ENCODE measurements at places on chromosomes 5 and 9. TPM values are rescaled to one million over a fixed set of nuclear protein-coding genes. Genes with fewer than 3 reads are reported as not detected.

DNA sequence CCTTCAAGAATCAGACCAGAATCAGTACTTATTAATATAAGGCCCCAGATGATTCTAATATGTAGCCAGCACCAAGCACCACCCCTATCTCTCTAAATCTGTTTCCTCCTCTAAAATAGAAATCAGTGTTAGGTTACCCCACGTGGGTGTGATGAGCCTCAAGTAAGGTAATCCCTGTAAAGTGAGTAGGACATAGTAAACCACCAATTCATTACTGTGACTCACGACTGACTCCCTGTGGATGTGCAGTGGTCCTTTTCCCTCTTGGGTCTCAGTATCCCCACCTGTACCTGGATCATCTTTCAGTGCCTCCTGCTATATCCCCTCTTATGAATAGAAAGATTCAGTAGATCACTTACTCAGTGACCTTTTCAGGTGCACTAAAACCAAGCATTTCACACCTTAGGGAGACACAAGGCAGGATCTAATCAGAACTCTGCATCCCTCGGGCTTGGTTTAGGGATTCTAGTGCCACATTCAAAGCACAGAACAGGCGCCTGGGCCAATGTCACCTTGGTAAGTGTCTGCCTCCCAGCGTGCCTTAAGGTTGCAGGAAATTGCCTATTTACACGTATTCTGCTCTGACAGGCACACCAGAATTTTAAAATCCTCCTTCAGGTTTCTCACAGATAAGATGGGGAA lies 12.2 kb upstream of the ALDH1B1 start:
- no peak for DNase-seq

- DNase-seq: no peak
These were observed 4.2 kb downstream of the ADAM19 start for GRCh38 chr5:157571357-157571827.

DNA sequence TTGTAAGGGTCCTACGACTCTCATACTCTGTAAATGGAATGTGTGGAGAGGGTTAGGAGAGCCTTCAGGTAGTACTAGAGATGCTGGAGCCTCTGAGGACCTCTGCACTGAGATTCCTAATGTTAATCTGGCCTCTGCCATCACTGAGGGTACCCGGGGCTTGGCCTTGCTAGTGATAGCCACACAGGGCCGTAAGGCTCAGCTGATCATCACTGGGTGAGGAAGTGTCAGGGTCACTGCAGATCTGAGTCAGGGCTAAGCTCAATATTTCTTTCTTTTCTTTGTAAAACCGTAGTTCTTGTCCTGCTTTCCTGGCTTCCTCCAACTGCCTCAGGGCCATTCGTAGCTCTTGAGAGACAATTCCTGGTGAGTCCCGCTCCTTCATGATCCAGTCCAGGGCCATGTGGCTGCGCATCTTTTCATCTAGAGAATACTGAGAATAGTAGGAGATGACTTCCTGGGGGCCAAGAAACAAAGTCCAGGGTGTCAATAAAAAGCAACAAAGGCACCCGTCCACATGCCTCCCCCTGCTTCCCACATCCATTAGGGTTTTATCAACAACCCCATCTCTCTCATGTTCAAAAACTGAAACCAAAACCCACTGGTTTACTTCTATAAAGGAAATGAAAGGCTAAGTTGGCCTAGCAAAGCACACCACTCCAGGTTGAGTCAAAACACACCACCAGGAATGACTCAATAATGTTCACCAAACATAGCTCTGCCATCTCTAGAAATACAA lies 47.7 kb downstream of the LIX1 start:
- DNase-seq: no peak

DNA sequence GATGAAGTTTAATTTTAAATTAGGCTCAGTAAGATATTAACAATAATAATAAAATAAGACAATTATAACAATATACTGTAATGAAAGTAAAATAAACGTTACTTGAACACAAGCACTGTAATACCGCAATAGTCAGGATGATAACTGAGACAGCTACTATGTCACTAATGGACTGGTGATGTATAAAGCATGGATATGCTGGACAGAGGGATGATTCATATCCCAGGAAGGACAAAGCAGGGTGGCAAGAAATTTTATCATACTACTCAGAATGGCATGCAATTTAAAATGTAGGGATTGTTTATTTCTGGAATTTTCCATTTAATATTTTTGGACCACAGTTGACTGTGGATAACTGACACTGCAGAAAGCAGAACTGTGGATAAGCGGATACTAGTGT lies 196.9 kb downstream of the VPS13A start:
- DNase-seq: no peak

DNA sequence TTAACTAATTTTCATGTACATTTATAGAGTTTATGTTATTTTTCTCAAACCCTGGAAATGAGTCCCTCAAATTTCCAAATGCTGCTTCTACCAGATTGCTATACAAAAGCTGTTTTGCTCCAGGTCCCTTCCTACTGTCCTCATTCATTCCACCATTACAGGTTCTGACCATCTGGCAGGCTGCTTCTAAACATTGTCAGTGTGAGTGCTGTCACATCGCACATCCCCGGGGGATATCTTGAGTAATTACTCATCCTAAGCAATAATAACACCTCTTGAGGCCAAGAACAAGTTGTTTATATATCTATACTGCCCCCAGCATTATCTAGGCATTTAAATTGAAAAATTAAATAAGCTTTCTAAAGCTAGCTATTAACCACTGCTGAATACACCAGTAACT lies 1675.3 kb upstream of the CDH6 start:
- no peak for DNase-seq

- DNase-seq: no peak
These were observed 7.3 kb downstream of the GDA start for GRCh38 chr9:72156586-72156985.

Gene MOB3B
- 25.4 TPM for polyA plus RNA-seq

Gene COL15A1
- 25.9 TPM for polyA plus RNA-seq

DNA sequence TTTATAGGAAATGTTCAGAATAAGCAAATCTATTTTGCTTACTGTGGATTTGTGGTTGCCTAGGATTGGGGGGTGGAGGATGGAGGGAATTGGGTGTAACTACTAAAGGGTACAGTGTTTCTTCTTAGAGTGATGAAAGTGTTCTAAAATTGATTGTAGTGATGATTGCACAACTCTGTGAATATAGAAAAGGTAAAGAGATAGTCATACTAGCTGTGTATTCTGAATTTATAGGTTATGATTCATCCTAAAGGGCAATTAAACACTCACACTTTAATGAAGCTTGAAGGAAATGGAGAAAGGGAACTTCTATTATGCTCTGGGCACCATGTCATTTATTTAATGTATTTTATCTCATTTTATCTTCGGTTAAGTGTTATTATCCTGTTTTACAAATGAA lies 9.9 kb downstream of the TXNDC8 start:
- no peak for DNase-seq

GRCh38 chr5:168054091-168054490 lies 237.4 kb upstream of the WWC1 start:
- DNase-seq: no peak

Gene AK8
- polyA plus RNA-seq: 4.5 TPM

DNA sequence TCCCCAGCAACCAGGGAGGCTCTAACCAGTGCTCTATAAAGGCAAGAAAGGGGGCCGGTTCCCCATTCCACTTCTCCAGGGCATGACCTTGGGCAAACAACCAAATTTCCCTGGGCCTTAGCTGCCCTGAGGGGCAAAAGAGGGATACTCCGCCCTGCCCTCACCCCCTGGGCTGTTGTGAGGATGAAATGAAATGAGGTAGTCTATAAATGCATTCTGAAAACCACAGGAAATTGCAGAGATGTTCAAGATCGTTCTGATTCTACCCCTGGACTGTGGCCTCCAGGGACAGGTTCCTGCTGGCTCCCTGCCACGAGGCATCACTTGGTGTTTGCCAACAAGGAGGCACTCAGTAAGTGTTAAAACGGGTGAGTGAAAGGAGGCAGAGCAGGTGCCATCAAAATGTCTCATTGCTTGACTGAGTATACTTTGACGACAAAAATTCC lies 5.7 kb downstream of the RAPGEF1 start:
- no peak for DNase-seq

DNA sequence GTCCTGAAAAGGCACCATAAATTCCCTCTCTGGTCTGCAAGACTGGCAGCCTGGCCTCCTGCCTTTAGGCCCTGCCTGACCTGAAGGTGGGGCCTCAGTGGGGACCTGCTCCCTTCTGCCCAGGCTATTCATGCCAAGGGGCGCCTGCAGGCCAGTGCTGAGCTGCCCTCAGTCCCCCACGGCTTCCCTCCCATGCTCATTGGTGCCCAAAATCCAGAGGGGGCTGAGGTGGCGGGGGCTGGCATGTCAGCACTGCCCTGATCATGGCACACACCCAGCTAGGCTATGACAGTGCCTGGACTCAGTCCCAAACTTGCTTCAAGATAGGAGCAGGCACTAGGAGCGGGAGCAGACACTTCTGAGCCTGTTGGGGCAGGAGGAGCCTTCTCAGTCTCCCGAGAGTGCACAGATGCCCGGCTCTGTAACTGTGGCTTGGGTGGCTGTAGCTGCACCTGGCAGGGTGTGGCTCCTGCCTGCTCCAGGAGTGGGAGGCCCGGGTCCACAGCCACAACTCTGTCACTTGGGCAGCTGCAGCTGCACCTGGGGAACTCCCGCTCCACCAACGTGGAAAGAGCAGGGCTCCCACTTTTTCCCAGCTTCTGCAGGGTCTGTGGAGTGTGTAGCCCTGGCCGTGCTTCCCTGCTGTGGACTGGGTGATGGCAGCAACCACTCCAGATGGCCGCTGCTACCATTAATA lies 49.0 kb downstream of the NDUFAF2 start:
- no peak for DNase-seq

DNA sequence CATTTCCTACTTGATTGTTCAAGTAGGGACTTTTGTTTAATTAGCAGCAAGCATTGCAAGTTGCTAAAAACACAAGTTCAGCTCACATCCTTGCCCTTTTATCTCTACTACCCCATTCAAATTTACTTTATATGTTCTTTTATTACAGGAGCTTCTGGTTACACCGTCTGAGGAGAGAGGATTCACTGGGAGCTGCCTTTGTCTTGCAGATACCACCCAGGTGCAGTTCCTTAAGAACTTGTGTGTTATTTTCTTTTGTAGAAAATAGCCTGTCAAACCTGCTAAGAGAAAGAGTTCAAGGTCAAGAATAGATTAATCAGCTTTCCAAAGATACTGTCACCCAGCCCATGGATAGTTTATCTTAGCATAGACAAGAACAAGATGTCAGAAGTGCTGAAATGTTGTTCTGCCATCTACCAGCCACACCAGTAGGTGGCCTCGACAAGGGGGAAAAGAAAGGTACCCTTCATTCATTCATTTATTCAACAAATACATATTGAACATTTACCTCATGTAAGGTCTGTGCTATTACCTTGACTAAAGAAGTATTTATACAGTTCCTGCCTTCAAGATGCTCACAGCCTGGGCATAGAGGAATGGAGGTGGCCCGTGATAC lies 750.3 kb downstream of the MAT2B start:
- no peak for DNase-seq

DNA sequence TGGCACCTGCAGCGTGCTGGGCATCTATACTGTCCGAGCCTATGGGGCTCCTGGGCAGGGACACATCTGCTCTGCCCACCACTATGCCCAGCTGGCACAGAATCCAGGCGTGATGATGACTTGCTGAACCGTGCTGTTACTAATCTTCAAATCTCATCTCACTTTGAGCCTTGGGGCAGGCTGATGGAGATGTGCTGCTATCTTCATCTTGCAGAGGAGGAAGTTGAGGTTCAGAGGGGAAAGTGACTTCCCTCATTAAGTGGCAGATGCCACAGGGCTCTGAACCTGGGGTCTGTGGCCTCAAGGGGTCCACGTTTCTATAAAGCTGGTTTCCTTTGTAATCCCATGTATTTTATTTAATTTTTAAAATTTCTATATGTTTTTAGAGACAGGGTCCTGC lies 4.7 kb downstream of the SLC2A6 start:
- no peak for DNase-seq

- DNase-seq: peak; percentile 7
These were observed 260.2 kb upstream of the NR4A3 start for GRCh38 chr9:99561509-99561917.

DNA sequence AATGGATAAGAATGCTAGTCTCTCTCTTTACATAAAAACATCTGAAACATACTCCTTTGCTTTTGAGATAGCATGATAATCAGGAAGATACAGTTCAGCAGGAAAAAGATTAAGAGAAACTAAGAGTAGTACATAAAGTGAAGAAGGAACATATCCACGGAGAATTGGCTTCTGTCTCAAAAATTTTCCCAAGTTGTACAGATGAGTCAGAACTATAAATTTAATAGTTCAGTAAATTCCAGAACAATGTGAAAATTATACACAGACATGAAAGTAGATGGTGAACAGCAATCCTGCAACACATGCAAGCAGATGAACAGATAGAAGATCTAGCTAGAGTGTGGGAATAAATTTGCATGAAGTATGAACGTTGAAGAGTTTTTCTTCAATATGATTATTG lies 691.4 kb upstream of the RIOK2 start:
- DNase-seq: no peak

Gene TLX3
- not detected for polyA plus RNA-seq

Gene OBP2B
- 0.32 TPM for polyA plus RNA-seq

Gene GLRX
- 72.0 TPM for polyA plus RNA-seq

DNA sequence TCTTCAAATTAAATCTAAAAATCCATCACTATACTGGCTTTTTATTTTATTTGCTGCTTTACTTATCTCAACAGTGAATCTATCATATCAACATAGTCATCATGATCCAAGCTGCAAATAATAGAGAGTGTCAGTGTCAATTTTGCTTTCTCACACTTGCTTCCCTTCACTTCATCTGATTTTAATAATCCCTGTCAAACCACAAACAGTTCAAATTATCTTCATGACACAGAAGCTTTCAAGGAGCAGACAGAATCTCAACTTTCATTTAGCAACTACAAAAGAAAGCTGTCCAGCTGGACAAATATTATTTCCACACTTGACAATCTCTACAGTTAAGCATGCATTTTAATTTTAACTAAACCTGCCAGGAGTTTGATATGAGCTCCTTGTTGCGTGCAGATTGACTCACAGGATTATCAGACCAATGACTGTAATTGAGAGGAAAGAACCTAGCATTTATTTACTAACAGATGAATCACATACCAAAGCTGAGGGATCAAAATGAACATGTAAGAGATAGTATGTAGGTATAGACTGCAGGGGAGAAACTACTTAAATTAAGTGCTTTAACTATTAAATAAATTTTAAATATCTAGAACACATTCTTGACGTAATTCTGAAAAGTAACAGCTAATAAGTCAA lies 56.0 kb downstream of the KIAA0825 start:
- DNase-seq: no peak

DNA sequence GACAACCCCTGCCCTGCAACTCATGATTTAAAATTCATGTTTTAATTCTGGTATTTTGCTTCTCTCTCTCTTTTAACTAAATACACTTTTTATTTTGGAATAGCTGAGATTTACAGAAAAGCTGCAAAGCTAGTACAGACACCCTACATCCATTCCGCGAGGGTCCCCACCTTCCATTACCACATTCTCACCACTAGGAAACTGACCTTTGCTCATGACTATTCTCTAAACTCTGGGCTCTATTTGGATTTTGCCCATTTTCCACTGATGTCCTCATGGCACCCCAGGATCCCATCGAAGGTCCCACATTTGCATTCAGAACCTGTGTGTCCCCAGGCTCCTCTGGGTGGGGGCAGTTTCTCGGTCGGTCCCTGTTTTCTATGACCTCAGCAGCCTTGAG lies 11.5 kb downstream of the ERGIC1 start:
- no peak for DNase-seq
